DMS153 (cell line): ENCODE measurements at places on chromosomes 12 and 14.
A peak's percentile ranks its signal among the peaks of the same experiment; 100 is the strongest.

DNA sequence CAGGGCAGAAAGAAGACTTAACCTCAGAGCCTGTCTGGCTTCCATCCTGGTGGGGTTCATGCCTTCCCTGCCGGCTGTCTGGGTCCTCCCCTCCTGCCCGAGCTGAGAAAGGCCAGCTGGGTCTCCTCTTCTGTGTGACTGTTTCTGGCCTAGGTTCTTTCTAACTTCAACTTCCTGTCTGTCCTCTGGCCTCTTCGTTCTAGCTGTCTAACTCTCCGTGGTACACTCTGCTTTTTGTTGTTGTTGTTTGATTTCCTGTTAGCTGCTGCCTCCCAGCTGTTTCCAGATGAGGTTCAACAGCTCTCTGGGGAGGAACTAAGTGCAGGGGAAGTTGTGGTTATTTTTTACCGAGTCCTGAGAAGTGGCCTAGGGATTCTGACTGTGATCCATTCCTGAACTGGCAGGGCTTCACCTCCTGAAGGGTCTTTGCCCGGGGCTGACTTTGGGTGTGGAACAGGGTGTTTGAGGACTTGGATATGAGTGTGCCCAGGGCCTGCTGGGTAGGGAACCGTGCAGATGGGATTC is 3.2 kb downstream of the MLXIP start:
- peak; percentile 22 for DNase-seq

- peak; percentile 38 for DNase-seq
Measured at GRCh38 chr14:50311337-50311971, 575 bp downstream of the L2HGDH start.

DNA sequence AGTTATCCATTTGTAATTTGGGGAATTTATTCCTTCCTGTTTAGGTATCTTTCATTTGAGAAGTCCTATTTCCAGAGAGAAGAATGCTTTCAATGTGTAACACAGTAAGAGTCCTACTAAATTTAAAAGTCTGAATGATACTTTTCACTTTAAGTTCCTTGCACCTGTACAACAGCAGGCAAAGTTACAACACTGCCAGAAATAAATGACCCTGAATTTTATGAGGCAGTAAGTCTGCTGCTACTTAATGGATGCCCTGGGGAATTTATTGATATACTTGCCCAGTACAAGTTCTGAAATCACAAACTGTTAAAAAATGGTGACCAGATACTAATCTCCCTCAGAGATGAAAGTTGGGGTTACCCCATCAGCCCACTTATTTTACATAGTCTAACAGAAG is 53.1 kb downstream of the NTS start:
- DNase-seq, result no peak

DNA sequence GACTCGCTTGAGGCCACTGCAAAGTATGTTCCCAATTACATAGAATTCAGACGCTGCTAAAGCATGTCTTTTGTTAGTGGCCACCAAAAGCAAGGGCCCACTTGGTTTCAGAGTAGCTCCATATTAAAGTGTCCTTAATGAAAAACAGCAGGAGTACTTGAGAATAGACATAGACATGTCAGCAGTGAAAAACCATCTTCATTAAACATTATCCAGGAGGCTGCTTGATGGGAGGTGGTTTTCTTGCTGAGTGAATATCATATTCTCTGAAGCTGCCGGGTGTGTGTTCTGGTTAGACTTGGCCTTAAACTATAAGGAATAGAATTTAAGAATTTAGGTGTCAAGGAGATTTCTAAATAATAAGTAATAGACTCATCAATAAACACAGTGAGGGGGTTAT is 79.5 kb upstream of the CCDC198 start:
- DNase-seq, result no peak

DNA sequence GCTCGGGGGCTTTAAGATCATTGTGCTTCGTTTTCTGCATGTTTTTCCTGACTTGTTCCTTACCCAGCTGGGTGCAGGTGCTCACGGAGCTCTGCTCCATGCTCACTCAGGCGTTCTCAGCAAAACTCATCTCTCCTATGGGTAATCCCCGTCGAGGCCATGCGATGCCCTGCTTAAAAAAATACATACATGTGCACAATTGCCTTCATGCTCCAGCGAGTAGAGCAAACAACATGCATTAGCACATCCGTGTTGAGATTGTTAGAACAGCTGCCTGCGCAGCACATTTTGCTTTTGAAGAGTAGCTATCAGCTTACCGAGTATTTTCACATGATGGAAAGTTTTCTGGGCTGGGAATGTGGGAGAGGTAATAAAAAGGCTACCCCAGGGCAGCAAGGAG is 16.2 kb downstream of the AACS start:
- peak; percentile 99 for DNase-seq

DNA sequence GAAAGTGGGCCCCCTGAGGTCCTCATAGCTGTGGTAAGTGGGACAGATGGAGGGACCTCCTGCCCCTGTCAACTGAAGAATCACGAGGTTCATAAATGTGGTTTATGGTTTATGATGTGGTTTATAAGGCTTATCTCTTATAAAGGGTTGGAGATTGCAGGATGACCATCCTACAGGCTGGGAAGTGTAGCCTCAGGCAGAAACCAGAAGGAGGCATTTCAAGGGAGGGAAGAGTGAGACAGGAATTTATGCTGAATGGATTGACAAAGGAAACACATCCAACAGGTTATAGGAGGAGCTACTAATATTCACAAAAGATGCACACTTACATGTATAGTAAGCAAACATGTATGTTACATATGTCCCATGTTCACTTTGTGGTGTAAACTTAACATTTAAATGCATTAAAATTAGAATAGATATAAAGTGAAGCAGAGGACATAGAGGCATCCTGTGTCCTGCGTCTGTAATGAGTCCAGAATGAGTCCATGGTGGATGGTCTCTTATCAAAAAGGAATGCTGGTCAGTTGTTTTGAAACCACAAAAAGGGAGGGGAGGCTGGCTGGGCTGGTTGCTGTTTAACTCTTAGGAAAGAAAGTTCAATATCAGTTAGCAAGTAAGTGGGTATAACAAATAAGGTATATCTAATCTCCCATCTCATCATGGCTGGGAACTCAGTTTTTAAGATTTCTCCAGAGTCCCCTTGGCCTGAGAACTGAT is 149.0 kb upstream of the RMST start:
- no peak for DNase-seq

DNA sequence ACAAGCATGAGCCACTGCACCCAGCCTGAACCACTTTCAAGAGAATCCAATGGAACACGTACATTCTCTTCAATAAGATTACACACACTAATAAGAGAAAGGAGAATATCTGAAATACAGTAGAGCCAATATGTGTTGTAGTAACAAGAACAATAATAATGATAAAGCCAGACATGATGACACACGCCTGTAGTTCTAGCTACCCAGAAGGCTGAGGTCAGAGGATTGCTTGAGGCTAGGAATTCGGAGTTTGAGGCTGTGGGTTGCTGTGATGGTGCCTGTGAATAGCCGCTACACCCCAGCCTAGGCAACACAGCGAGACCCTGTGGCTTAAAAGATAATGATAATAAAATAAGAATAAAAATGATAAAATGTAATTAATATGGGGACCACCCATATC is 15.6 kb downstream of the APOBEC1 start:
- DNase-seq, result no peak
